ENCODE measurements at places on chromosomes 1 and 21. TPM values are rescaled to one million over a fixed set of nuclear protein-coding genes. Genes with fewer than 3 reads are reported as not detected.

HCN3 gene
- total RNA-seq, result 8.0 TPM

- no peak for DNase-seq
Observed at GRCh38 chr21:42117967-42118780, 47.1 kb downstream of the UMODL1 start.

DNA sequence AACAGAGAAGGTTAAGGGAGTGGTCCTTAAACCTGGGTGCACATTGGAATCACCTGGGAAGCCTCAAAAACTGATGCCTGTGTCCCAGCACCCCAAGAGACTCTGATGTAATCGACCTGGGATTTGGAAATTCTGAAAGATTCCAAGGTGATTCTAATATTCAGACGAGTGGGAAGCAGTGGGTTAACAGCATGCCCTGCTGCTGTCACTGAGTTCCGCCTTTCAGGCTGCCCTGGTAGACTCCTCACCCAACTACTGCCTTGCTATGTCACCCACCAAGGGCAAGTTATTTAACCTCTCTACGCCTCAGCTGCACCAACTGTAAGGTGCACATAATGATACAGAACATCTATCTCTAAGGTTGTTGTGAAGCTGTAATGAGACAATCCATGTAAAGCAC, 59.2 kb downstream of the CD34 start:
- no peak for DNase-seq

GRCh38 chr1:17663646-17664045, 91.5 kb upstream of the ACTL8 start:
- no peak for DNase-seq

TGFBR3 gene
- 109 TPM for total RNA-seq

DNA sequence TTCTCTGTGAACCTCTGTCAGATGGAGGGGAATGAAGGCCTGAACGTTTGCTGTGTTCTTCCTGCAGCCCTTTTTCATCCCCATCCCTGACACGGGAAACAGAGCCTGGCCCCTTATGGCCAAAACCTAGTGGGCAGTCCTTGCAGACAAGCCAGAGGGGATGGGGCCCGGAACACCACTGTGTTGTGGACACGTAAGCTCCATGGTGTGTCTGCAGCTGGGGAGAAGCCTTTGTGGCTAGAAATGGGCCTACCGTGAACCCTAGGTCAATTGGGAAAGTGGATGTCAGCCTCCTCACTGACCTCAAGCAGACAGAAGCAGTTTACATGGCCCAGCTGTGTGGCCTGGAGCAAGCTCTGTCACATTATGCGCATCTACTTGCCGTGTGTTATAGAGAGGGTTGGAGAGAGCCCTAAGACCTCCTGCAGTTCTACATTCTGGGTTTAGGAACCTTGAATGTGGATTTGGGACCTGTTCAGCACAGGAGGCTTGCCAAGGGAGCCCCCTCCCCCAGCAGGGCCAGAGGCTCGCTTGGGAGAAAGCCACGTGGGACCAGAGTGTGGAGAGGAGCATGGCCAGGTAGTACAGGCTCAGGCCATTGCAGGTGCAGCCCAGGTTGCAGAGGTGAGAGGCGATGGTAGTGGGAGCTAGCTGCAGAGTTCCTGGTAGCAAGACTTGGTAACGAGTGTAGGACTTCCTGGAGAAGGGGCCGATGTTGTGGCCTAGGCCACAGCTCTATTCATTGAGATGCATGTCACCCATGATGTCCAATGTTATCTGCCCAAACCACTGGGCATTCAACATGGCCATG, 20.7 kb downstream of the PARS2 start:
- DNase-seq, result no peak

GRCh38 chr1:147627435-147628110, 42.8 kb downstream of the ACP6 start:
- no peak for DNase-seq

RAD54L gene
- 1.8 TPM for total RNA-seq

- no peak for DNase-seq
Observed at GRCh38 chr21:39001341-39001740, 181.9 kb downstream of the PSMG1 start.

KRTAP20-4 gene
- total RNA-seq, result not detected

SPATA45 gene
- 0.80 TPM for total RNA-seq

DNA sequence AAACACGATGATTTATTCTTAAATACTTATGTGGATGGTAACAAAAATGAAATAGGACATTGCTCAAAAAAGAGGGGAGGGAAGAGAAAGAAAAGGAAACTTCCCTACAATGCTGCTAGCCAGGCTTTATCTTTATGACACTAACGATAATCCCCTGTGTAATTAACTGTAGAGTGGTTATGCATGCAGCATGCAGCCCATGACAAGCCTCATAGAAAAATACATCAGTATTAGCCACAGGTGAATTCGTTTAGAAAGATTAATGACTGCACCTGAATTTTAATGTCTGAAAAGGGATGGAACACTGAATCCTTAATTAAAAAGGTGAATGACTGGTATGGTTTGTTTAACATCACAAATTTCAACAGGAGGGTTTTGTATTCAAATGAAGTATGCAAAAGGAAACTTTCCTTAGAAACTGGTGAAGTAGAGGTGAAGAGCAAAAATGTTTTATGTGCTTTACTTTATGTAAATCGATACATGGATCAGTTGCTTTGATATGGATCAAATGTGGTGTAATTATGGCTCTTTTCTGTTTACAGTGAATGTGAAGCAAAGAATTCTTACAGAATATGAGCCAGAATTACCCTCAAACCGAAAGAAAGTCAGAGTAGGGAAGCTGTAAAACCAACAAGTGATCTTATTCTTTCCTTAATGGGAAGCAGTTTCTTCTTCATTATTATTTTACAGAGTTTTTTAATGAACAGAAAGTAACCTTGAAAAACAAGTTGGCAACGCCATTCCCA, 569.6 kb upstream of the ADGRL2 start:
- no peak for DNase-seq

DNA sequence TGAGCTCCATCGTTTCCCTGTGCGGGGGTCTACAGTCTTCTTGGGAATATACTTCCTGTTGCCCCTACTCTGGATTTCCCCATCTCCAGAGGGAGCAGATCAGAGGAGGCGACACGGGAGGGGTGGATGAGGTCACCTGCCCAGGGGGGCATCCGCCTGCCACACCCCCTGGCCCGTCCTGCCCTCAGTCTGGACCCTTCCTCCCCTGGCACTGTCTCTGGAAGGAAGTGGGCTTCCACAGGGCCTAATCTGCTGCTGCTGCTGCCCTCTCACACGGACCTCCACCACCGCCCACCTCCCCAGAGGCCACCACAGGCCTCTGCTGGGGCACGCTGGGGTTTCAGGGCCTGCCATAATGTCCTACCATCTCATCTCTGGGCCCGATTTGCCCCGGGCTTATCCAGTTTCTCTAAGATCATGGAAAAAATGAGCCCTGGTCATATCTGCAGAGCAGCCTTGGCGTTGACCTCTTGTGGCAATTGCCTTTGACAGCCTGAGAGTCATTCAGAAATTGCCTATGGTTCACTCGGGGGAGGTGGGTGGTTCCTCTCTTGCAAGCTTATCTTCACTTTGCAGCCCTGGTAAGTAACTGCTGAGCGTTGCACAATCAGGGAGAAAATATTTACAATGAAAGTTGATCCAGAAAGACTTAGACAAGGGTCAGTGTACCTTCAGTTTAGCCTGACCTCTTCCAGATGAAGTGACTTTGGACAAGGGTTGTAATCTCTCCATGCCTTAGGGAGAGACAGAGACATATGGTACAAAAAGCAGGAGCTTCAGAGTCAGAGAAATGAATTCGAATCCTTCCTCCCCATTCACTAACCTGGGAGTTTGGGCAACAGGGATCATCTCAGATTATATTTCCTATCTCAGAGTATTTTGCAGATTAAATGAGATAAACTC, 252.4 kb downstream of the TOMM20 start:
- no peak for DNase-seq

DNA sequence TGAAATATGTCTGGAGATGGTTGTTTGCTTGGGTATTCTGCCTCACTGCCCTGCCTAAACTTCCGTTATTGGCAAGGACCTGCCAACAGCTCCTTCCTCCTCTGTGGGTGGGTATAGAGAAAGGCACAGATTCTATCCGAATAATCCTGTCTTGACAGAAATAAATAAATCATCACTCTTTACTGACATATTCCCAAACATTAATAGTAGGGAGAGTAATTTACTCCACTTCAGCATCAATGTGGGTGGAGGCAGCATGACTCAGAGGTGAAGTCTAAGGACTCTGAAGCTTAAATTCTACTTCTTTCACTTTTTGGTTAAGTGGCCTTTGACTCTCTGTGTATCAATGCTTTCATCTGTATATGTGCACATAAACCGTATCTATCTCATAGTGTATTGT, 2.9 kb downstream of the CD84 start:
- no peak for DNase-seq

DNA sequence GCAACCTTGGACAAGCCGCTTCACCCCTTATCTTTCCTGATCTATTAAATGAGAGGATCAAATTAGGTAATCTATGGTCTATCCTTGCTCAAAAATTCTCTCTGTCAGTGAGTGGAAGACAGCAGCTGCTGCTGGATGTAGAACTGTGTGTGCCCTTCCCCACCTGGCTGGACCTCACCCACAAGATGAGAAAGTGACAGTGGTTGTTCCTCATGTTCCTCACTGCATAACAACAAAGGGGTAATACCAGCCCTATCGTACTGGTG, 16.9 kb downstream of the SSR2 start:
- no peak for DNase-seq

Measured in sciatic nerve (tissue), 2 donors.